HFF-Myc (cell line): ENCODE measurements at places on chromosomes 11 and 22.

GRCh38 chr22:17773606-17774205 is 563 bp downstream of the BID start:
- DNase-seq = no peak

DNA sequence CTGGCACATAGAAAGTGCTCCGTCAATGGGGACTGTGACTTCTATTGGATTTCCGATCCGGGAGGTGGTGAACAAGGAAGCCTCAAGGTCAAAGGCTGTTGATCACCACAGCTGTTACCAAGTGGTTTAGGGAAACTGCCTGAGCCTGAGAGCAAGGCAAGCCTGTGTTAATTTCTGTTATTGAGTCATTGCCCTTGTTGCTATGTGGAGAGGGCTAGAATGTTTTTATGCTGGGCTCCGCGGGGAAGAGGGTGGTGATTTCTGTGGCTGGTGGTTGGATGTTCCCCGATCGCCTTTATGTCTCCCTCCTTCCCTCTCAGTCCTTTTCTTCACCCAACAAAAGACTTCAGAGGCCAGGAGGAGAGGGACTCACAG is 108.5 kb upstream of the ALX4 start:
- DNase-seq = no peak

GRCh38 chr11:44264761-44265160 is 45.2 kb downstream of the ALX4 start:
- DNase-seq = no peak

DNA sequence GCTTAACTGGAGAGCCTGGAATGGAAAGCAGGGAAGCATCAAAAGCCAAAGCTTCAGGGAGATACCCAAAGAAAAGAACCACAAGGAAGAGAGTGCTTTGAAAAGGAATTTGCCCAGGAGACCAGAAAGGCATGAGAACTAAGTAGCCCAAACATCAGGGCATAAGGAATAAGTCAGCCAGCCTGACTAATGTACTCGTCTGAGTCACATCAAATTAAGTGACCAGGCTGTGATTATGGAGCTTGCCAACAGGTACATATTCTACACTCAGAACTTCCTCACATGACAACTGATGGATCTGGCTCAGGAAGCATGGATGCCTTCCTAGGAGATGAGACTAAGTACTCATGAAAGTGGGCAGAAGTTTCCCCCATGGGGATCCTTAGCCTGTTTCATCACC is 366.7 kb downstream of the BUD13 start:
- DNase-seq = no peak
